Dermis blood vessel endothelial cell (primary cell): ENCODE measurements at places on chromosomes 12 and 14.

GRCh38 chr12:52231305-52232202 is 1.5 kb upstream of the KRT7 start:
- DNase-seq, result no peak

- peak; percentile 50 for DNase-seq
Measured at GRCh38 chr14:77892381-77892871, 92.5 kb downstream of the ADCK1 start.

DNA sequence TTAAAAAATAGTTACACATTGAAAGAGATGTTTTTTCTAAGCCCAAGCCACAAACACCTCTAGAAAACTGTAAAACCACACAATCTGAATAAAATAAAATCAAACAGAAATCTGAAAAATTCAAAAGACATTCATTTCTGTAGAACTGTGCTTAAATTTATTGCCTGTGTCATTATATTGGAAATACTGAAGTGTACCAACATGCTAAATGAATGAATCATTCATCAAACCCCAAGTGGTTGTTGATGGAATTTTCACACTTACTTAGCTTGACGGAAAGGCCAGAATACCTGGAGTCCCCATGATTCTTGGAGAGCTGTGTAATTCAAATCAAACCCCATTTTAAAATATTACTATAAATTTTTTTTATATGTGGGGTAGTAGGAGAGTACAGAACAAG is 2.7 kb downstream of the KITLG start:
- DNase-seq, result peak; percentile 63

- DNase-seq, result no peak
Measured at GRCh38 chr14:67562025-67562775, 29.1 kb downstream of the PLEKHH1 start.

DNA sequence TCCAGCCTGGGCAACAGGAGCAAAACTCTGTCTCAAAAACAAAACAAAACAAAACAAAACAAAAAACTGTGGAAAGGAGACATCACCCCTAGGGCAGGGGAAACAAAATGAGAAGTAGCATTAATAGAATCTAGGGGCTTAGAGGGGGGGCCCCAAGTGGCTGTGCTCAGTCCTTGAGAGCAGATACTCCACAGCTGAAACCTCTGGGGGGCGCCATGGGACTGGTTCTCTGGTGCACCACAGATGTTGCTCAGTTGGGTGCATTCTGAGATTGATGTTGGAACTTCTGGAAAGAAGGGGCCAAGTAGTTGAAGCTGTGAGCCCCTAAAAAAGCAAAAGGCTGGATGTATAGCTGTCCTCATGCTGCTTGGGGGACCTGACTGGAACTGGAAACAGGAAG is 11.8 kb upstream of the SYNE2 start:
- DNase-seq, result peak; percentile 18

DNA sequence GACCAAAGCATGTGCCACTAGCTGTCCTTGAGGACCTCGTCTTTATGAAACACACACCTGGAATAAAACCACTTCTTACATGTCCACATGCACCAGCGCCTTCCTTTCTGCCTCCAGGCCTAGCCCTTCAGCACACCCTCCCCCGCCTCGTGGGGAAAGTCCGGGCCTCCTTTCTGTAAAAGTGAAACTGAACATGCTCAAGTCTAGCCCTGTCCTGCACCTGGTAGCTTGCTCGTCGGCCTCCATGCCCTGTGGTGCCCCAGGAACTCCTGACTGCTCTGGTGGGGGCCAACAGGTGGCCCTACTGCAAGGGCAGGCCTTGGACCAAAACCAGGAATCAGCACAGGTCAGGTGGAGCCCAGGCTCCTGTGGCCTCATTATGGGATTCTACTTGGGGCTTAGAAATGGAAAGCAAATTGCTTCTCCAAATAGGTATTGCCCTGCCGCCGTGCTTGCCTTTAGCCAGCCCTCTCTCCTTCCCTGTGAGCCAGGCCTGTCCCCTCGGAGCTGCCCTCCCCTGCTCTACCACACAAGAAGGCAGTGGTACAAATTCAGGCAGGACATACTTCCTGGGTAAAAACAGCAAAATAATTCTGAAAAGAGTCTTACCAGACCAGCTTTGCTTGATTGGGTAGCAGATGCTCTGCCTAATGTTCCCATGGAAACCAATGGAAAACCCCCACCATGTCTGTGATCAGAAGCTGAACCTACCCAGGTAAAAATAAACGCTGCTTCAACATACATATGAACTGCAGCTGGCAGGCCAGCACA is 43.5 kb downstream of the ERH start:
- DNase-seq, result no peak

DNA sequence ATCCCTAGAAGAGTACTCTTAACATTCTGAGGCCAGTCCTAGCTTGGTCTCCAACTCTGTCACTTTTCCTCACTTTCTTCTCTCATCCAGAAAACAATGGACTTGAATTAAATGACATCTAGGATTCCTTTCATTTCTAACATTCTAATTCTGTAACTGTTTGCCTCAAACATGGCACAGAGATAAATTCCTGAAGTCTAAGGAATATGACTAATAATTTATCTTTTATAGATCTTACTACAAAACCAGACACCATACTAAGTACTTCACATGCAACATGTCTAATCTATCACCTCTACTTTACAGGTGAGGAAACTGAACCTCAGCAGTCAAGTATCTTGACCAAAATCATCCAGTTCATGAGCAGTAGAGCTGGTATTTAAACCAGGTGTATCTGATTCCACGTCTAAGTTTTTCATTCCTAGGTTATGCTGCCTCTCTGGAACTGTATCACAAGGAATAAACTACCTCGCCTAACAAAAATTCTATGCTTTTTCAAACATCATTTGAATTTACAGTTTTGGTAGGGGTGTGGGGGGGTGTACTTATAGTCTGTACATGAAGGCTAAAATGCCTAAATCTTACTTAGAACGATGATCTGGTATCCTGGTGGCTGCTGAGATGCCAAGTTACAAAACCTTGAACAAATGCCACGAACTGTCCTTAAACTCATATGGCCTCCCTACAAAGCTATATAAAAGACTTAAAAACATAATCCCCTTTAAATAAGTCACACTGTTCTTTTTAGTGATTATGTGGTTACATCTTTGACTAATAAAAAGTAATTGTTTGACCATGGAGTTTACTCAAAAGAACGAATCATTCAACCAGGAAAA is 41.6 kb downstream of the ATXN2 start:
- DNase-seq, result no peak

DNA sequence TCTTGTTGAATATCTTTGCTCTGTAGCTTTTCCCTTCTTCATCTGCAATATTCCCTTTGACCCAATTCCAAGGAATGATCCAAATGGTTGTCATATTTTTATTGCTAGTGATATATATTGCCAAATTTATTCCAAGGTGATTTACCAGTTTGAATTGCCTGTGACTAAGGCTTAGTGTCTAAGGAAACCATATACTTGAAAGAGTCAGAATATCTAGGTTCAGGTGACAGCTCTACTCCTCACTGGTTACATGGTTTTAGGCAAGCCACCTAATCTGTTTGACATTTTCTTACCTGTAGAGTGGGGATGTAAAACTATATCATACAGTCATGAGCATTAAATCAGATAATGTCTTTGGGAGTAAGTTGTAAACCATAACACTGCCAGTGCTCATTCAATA is 473.8 kb downstream of the NPAS3 start:
- DNase-seq, result no peak

- DNase-seq, result peak; percentile 16
Measured at GRCh38 chr14:67575684-67576083, 24.4 kb downstream of the PIGH start.
